ENCODE measurements at places on chromosomes 1 and 21.

- peak; percentile 25 for DNase-seq
These were observed 14.8 kb upstream of the TMEM240 start for GRCh38 chr1:1554926-1555915.

- no peak for DNase-seq
These were observed 39.4 kb upstream of the ZFYVE9 start for GRCh38 chr1:52102336-52103013.

- DNase-seq: peak; percentile 47
These were observed 23.9 kb downstream of the MEF2D start for GRCh38 chr1:156476501-156477298.

DNA sequence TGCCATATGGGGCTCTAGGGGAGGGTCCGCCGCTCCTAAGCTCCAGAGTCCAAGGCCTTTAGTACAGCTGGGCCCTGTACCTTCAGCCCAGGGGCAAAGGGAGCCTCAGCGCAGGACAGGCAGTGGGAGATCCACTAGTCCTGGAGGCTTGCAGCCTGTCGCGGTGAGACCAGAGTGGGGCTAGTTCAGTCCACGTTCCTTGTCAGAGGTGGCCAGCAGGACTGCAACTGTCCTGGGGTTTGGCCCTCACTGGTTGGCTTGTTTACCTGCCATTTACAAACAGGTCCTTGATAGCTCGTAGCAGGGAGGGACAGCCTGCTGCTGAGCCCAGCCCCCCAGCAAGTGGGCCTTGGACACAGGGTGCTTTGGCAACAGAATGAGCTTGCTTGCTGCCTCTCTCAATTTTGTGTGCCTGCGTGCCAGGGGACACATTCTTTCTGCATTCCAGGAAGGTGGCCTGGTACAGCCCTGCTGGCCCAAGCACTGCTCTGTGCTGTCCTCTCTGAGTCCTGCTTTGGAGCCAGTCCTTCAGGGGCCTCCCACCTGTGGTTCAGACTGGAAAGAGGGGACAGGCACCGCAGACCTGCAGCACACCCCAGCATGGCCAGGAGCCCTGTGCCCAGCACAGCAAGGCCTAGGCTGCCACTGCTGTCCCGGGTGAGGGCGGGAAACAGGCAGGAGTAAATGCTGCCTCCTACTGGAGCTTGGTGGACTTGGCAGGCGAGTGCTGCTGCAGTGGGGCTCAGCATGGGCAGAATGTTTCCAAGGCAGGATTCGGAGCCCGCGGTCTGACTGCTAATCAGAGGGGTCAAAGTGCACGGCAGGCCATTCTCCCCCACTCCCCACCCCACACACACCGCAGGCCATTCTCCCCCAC lies 15.2 kb downstream of the H6PD start:
- DNase-seq: no peak

- no peak for DNase-seq
These were observed 20.6 kb downstream of the PYHIN1 start for GRCh38 chr1:158951956-158952355.
